Colonic mucosa (tissue), 4 donors: ENCODE measurements at places on chromosomes 6 and 20. TPM values are rescaled to one million over a fixed set of nuclear protein-coding genes. Genes with fewer than 3 reads are reported as not detected.

Gene HCK
- 3.7 TPM for total RNA-seq

Gene NFATC2
- total RNA-seq: 5.8 TPM

Gene BPIFA1
- total RNA-seq: not detected

Gene GJA10
- total RNA-seq: not detected

DNA sequence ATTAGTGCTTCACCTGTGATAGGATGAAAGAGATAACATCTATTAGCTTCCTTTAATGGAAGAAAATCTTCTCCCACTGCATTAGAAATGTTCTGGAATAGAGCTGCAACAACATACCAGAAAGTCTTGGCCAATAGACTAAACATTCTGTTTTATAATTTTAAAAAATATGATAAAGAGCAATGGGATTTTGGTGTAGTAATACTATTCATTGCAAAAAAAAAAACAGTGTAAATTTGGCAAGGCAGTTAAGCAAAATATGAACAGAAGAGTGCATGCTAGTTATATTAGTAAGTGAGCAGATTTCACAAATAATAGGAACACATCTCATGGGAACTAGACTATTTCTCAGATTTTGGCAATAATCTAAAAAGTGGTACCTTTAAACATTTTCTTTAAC lies 43.3 kb downstream of the SOX4 start:
- H3K27ac ChIP-seq: no peak overlapping the region
- DNase-seq: no peak
- H3K36me3 ChIP-seq: no peaks in the 10 kb centered on the region
- no peak overlapping the region for H3K4me3 ChIP-seq

- no peaks in the 10 kb centered on the region for H3K4me1 ChIP-seq
- H3K4me3 ChIP-seq: no peak overlapping the region
- H3K27me3 ChIP-seq: no peaks in the 10 kb centered on the region
- DNase-seq: no peak
- no peaks in the 10 kb centered on the region for H3K36me3 ChIP-seq
- no peak overlapping the region for H3K27ac ChIP-seq
Measured at GRCh38 chr6:111306104-111306888, 176.7 kb downstream of the REV3L start.
